ENCODE measurements at places on chromosomes 2 and 18.
A peak's percentile ranks its signal among the peaks of the same experiment; 100 is the strongest.

DNA sequence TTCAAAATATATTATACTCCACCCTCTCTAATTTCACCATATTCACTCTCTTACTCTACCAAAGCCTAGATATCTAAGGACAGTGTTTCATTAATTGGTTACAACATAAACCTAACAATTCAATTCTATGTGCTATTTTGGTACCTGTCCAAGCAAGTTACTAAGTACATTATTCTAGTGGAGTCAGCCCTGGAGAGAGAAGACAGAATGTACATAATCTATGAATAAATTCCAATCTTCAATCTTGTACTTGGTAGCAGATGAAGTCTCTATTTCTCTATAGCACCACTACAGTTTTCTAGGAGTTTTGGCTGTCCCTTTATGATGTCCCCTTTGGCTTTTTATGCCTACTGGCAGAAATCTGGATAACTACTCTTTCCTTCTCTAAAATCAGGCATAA is 27.6 kb downstream of the NMUR1 start:
- no peak for DNase-seq

GRCh38 chr18:77905011-77905410 is 655.4 kb downstream of the GALR1 start:
- DNase-seq: no peak

DNA sequence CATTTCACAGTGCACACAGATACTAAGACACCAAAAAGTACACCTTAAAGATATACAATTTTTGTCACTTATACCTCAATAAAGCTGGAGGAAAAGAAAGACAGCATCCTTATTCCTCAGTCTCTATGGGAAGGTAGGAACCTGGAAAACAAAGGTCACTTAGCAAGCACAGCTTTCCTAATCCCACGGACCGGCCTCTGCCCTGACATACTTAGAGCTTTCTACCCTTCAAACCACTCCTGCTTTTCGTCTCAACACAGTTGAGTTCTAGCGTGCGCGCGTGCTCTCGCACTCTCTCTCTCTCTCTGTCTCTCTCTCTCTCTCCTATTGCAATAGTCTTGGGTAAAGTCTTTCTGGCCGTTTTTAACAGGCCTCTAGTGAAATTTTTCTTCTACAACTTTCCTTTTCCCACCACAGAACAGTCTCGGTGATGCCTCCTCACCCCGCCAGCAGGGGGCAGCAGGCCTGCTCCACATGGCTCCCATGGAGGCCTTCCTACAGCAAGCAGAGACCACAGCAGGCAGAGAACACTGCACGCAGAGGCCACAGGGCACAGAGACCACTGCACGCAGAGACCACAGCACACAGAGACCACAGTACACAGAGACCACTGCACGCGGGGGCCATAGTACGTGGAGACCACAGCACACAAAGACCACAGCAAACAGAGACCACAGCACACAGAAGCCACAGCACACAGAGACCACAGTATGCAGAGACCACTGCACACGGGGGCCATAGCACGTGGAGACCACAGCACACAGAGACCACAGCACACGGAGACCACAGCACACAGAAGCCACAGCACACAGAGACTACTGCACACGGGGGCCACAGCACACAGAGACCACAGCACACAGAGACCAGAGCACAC is 106.9 kb downstream of the FBXO15 start:
- peak; percentile 76 for DNase-seq

- no peak for DNase-seq
Measured at GRCh38 chr2:144785253-144785652, 265.3 kb upstream of the ZEB2 start.

DNA sequence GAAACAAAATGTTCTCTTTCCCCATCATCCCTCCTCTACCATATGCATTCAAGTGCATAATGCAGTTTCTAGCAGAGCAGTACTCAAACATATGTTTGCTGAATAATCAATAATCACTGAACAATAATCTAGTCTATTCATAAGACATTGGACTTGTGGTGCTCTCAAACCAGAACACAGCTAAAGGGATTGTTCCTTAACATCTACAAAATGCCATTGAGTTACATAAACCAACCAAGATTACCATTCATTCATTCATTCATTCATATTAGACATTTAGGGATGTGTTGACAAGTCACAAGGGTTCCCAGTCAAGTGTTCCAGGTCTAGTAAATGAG is 3.9 kb downstream of the CLHC1 start:
- DNase-seq: no peak

DNA sequence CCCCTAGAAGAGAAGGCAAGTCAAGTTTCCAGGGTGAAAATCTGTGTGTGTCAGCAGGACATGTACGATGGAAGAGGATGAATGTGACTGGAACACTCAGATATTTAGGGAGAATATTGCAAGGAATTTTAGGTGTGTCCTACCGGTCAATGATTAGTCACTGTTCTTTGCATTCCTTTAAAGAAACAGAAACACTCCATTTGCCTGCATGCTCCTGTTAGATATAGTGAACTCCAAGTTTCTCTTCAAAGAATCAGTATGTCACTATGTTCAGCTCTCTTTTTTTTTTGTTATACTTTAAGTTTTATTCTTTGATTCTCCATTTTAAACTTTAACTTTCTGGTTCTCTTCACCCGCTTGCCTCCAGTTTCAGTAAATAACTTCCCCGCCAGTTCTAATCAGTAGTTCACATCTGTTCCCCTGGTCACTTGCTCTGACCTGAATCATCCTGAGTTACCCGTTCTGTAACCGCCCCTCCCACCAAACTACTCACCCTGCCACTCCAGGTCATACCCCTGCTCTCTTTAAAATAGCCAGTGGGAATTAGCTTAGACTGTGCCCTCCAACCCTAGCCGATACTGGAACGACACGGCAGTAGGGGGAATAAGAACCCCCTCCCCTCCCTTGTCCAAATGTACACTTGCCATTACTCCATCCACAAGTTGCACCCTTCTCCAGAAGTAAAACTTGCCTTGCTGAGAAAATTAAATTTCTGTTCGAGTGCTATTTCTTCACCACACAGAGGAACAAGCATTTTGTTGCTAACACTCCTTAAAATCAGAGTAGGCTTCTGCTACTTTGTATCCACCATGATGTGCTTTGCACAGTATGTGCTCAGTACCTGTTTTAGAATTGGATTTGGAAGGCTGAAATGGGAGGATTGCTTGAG is 268.4 kb downstream of the METTL4 start:
- DNase-seq: no peak

- DNase-seq: no peak
Measured at GRCh38 chr2:116718451-116718850, 1096.0 kb upstream of the DDX18 start.

DNA sequence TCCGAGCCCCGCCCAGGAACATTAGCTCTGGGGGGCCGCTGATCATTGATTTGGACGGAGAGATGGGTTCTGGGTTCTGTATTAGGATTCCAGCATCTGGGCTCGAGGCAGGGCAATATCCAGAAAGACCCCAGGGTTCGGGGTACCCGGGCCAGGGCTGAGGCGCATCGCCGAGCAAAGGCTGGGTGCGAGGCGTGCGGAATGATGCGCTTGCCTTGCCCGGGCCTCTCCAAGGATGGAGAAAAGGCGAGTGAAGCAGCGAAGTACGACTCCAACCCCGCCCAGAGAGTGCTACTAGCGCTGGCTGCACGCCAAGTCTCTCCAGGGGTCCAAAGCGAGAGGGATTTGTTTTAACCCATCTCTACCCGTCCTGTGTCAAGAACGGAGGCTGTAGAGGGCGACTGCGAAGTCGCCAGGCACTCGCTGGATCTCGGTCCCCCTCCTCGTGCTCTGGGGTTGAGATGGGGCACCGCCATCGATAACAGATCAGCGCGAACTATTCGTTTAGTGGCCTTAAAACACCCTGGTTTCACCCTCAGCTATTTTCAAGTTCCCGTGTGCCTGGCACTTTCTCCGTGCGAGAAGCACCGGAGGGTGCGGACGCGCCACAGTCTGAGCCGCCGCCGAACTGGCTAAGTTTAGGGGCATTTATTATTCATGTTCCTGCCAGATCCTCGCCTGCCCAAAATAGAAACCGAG is 1.9 kb downstream of the ADCYAP1 start:
- no peak for DNase-seq

DNA sequence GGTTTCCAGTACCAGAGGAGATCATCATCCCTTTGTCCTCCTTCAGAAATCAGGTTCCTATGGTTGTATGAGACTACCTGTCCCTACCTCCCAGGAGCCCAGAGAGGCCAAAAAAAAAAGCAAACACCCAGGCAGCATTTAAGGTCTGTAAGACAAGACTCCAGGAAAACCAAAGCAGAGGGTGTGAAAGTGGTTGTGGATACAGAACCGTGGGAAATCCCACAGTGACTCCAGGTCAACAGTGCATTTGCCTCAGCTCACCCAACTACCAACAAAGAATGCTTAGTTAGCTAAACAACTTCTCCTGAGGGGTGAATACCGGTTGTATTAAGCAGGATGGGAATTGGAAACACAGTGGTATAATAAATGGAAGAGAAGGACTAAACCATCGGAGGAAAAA is 83.6 kb downstream of the LBH start:
- no peak for DNase-seq

- no peak for DNase-seq
Measured at GRCh38 chr2:239678186-239678490, 277.3 kb upstream of the HDAC4 start.

- DNase-seq: no peak
Measured at GRCh38 chr18:7255643-7256042, 24.8 kb downstream of the LRRC30 start.

GRCh38 chr2:211093743-211094303 is 537.4 kb downstream of the CPS1 start:
- no peak for DNase-seq

DNA sequence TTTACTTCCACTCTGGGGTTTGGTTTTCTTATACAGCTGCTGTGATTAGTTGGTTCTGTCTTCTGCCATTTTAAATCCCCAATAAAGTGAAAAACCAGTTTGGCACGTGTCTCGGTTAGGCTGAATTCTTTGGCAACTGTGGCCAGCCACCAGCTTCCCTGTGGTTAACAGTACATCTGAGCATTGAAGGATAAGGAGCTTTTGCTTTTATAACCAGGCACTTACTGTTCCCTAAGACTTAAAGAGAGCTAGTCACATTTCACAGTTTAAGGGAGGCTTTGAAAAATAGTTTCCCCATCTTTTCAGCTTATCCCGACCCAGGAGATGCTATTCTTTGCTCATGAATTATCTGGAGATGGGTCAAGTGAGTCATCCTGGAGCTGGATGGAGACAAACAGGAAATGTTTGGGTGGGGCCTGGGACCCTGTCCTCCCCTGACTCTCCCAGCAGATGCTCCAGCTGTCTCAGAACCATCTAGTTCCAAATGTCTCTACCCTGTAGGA is 57.3 kb upstream of the EML6 start:
- no peak for DNase-seq

DNA sequence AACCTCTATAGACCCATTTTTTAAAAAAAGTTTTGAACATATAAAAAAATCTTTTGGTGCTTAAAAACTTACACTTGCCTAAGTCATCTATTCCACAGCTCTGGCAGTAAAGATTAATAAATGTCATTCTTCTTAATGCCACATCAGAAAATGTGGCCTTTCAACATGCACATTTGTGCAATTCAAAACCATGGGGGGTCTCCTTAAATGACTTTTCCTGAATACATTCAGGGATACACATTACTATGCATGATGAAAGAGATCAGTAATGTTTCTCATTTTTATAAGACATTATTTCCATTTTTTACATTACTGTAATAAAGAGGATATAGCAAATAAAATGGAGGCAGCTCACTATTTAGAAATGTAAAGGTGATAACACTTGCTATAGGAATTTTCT is 142.3 kb downstream of the RBM43 start:
- no peak for DNase-seq

DNA sequence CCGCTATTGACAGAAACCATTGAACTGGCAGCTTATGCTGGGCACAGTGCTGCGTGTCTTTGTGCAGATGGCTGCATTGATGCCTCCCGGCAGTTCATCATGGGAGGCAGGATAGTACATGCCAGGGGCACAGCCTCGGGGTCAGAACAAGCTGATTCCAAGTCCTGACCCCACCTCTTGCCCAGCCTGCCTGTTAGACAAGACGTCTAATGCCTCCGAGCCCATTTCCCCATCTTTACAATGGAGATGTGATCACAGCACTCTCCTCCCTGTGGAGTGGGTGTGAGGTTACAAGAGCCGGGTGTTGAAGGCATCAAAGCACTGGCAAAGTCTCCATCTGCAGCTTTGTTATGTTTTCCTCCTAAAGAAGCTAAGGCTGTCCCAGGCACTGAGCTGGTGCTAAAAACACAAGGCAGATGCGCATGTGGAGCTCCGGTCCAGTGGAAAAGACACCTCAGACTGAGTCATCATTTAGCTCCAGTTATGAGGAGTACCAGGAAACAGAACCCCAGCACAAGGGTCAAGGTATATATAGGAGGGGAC is 125.7 kb upstream of the EPAS1 start:
- DNase-seq: no peak

GRCh38 chr2:156553714-156554442 is 117.7 kb downstream of the GPD2 start:
- DNase-seq: no peak

- no peak for DNase-seq
Measured at GRCh38 chr18:3782901-3783300, 332.9 kb downstream of the TGIF1 start.

DNA sequence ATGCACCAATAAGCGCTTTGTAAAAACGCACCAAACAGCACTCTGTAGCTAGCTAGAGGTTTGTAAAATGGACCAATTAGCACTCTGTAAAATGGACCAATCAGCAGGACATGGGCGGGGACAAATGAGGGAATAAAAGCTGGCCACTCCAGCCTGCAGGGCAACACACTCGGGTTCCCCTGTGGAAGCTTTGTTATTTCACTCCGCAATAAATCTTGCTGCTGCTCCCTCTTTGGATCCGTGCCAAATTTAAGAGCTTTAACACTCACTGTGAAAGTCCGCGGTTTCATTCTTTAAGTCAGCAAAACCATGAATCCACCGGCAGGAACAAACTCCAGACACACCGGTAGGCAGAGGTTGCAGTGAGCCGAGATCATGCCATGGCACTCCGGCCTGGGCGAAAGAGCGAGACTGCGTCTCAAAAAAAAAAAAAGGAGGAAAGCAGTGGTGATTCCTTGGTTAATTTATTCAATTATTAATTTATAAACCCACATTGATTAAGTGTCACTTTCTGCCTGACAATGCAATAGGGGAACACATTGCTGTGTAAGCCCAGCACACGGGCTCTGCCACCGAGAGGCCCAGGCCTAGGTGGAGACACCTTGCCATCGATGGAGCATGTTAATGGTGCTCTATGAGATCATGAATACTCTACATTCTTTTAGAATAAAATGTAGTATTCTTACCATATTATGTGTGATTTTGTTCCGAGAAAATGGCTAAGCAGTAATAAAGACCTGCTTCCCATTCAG is 687.6 kb upstream of the HS6ST1 start:
- DNase-seq: no peak

All from CD4-positive, alpha-beta T cell (primary cell).